Lower leg skin (tissue), 4 donors: ENCODE measurements at places on chromosomes 13 and 19. TPM values are rescaled to one million over a fixed set of nuclear protein-coding genes. Genes with fewer than 3 reads are reported as not detected.

DNA sequence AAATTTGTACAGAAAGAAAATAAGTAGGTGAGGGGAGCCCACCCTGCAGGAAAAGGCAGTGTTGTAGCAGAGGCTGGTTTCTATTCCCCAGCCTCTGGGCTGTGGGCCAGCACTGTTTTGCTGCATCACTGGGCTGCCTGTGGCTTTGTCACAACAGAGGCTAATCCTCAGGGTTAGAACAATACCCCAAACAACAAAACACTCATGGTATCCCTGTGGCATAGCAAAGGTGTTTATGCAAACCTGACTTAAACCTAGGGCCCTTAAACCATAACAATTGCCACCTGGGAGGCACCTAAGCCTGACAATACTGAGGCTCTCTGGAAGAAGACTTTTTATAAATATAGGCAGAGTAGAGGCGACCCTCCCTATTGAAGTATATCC, 314.7 kb downstream of the OLFM4 start:
- DNase-seq = no peak

- DNase-seq = no peak
These were observed 278.9 kb upstream of the PCDH9 start for GRCh38 chr13:67509018-67509417.

DNA sequence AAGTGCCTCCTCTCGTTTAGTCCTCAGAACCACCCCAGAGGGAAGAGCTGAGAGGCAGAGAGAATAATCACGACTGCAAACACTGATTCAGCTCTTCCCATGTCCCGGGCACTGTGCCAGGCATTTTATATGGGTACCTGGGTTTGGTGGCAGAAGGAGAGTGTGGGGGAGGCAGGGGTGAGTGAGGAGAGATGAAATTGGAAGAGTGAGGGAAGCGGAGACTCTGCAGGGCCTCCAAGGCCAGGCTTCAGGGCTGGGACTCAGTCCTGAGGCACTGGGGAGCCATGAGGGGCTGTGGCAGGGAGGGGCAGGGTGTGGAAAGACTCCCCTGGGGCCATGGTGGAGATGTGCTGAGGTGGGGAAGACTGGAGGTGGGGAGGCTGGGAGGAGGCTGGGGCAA, 8.7 kb downstream of the SYNGR4 start:
- no peak for DNase-seq

The CLASRP gene
- 72.9 TPM for total RNA-seq

GRCh38 chr13:95246292-95247082, 54.8 kb downstream of the ABCC4 start:
- no peak for DNase-seq

The PRKCG gene
- total RNA-seq = not detected

The PRX gene
- total RNA-seq = 5.6 TPM

The KCNRG gene
- total RNA-seq = 5.1 TPM

DNA sequence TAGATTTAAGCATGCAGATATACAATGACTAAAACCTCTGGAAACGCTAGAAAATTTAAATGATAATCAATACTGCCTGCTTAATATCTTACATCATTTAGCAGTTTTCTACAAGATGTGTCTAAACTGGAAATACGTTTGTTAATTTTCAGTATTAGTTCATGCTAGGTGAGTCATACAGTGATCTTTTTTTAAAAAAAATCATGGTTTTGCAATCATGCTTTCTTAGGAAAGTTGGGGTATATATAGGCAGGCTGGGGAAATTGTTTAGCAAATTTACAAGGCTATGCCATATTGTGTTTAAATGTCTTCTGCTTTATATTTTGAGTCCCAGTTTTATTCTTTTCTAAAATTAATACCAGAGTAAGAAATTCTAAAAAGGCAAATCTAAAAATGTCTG, 245.4 kb upstream of the SPRY2 start:
- no peak for DNase-seq

GRCh38 chr13:79722885-79723445, 242.0 kb downstream of the NDFIP2 start:
- no peak for DNase-seq

GRCh38 chr19:873561-874041, 14.1 kb downstream of the CFD start:
- no peak for DNase-seq

- no peak for DNase-seq
These were observed 76.1 kb upstream of the PCDH8 start for GRCh38 chr13:52924289-52925148.

The CDC42EP5 gene
- 11.0 TPM for total RNA-seq

The ZNF284 gene
- total RNA-seq = 3.4 TPM

The TFDP1 gene
- total RNA-seq = 42.3 TPM

DNA sequence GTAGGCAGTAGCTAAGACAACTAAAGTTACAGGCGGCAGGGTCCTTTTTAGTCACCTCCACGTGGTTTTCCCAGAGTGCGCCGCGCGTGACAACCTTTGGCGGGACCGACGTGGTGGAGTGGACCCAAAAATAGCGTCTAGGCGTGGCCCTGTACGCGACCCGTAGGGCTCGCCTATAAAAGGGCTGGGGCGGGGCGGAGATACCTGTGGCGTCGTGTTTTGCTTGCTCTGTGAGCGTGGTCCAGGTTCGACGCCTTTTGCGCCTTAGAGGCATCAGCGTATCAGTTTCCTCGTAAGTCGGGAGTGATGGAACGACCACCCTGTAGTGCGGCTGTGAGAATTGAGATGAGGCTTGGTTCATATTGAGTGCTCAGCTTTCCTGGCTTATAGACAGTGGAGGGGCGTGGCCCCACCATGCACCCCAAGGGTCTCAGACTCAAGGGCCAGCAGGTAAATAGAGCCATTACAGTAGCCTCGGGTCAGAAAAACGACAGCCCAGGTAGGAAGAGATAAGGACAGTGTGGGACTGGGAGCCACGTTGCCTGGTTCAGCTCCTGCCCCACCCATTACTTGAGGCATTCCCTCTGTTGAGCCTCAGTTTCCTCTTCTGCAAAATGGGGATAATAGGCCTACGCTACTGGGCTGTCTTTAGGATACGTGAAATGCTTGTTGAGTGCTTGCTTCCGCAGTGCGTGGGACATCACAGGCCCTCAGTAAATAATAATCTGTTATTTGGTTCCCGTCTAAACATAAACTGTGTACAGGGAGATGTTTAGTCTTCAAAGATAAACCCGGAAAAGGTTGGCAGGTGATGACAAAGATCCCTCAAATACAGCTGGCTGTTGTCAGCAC, 693 bp upstream of the TMED1 start:
- DNase-seq = peak; percentile 96

The FCGBP gene
- 217 TPM for total RNA-seq

DNA sequence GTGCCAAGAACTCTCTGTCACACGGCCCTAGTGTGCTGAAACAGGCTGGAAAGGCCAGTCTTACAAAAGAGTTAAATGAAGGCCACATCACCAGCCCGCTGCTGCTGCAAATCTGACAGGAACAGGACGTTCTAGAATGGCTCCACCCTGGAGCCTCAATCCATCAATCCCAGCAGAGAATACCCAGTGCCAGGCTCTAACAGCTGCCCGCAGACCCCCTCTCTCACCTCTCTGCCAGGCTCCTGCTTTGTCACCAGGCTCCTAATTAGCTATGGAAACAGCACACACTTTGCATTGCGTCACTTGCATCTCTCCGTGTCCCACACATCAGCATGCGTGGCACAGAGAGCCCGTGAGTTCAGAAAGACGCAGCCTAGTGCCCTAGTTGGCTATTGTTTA, 314.1 kb downstream of the FOXO1 start:
- DNase-seq = no peak

DNA sequence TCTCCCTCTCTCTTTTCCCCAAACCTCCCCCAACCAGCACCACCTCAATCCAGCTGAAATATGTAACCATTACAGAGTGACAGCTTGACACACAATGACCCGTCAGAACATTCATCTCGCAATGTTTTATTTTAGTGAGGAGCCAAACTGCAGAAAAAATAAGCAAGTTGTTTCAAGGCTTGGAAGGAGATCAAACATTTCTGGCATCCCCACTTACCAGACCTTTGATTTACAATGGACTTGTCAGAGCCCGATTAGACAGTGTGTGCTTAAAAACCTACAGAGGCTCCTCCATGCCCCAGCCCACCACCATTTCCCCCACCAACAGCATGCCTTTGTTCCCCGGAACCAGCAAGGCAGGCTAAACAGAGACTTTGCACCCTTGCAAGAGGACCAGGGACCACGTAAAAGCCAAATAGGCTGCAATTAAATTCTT, 382.8 kb upstream of the ZNF507 start:
- DNase-seq = no peak

- DNase-seq = no peak
These were observed 864.1 kb downstream of the PCDH17 start for GRCh38 chr13:58495668-58496067.

DNA sequence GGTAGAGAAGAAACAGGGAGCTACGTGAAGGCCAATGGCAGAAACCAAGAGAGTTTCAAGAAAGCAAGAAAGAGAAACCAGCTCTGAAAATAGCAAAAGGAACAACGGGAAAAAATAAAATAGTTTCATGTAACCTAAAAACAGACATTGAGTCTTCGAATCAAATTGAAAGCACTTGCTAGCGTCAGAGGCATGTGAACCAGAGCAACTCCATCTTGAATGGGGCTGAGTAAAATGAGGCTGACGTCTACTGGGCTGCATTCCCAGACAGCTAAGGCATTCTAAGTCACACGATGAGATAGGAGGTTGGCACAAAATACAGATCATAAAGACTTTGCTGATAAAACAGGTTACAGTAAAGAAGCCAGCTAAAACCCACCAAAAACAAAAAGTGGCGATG, 7.3 kb upstream of the PMIS2 start:
- DNase-seq = no peak

- DNase-seq = no peak
These were observed 395.7 kb downstream of the SLITRK5 start for GRCh38 chr13:88066847-88067246.
